ENCODE measurements at places on chromosomes 2 and 18.

GRCh38 chr18:71237641-71238040, 948.8 kb downstream of the SOCS6 start:
- DNase-seq = no peak

DNA sequence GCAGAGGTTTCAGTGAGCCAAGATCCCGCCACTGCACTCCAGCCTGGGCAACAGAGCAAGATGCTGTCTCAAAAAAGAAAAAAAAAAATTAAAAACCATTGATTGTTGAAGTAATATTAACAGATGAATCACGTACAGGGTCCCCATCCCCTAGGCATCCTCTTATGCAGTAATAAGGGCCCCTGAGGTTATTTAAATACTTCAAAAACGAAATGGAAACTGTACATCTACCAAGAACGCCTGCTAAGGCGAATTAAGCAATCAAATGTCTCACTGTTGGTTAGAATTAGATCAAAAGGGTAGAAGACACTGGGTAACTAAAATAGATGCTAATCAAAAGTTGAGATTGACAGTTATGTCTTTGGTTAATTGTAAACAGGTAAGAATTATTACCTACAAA, 7.5 kb downstream of the TRABD2A start:
- DNase-seq = no peak

- DNase-seq = no peak
Observed at GRCh38 chr2:13021470-13021957, 304.8 kb downstream of the TRIB2 start.

DNA sequence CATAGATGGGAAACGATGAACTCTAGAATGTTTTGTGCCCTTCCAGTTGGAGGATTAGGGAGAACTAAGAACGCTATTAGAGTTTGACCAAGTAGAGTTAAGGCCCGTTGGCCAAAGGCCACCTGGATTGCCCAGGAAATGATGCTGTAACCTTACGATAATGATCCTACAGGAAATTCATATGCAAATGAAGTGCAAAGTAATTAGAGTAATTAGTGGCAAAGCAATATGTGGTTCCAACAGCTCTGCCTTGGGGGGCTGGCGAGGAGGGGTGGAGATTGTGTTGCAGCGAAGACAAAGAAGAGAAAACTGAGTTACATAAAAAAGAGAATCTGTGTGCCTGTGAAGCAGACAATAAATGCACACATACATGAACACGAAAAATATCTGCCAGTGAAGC, 61.5 kb upstream of the BOD1L2 start:
- no peak for DNase-seq

GRCh38 chr2:171447675-171448074, 13.6 kb downstream of the DCAF17 start:
- DNase-seq = no peak

DNA sequence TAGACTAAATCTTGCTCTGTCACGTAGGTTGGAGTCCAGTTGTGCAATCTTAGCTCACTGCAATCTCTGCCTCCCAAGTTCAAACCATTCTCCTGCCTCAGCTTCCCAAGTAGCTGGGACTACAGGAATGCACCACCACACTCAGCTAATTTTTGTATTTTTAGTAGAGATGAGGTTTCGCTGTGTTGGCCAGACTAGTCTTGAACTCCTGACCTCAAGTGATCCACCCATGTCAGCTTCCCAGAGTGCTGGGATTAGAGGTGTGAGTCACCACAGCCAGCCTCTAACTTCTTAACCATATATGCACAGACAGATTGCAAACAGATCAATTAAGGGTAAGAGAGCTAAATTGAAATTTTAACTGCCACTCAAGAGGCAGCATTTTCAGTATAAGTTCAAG, 22.1 kb upstream of the CNGA3 start:
- no peak for DNase-seq

GRCh38 chr2:42102024-42102590, 54.3 kb downstream of the PKDCC start:
- peak; percentile 95 for DNase-seq

- peak; percentile 67 for DNase-seq
Observed at GRCh38 chr18:2932247-2933181, 80.4 kb downstream of the LPIN2 start.

GRCh38 chr2:196289000-196289399, 117.6 kb upstream of the STK17B start:
- no peak for DNase-seq

GRCh38 chr2:82650038-82650437, 1809.0 kb downstream of the SUCLG1 start:
- DNase-seq = no peak

DNA sequence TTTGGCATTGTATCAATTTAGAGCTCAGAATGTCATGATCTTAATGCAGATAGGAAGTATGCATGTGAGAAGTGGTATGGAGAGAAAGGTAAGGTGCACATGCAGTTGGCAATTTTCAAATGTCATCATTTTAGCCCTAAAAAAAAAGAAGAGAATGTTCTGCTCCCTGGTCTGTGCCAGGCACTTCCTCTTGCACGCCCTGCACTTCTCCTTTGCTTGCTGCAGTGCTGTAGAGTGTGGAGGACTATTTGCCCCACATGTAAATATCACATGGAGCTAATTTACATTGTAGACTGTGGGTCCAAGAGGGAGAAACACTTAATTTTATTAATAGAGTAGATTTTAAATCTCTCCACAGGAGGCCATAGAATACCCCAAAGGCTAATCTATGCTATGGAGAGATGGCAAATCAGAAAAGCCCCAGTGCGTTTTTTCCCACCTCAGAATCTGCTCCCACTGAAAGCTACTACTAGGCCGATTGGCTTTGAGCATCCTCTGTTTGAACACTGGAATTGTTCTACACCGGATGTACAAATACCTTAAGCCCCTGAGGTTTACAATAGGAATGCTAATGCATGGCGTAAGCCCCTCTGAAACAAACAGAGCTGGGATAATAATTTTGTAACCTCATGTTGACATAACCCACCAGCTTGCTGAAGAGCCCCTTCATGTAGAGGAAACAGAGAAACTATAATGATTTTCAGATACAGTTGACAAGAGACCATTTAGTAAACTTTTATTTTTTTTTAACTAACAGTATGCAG, 137.2 kb upstream of the KLHL14 start:
- no peak for DNase-seq

DNA sequence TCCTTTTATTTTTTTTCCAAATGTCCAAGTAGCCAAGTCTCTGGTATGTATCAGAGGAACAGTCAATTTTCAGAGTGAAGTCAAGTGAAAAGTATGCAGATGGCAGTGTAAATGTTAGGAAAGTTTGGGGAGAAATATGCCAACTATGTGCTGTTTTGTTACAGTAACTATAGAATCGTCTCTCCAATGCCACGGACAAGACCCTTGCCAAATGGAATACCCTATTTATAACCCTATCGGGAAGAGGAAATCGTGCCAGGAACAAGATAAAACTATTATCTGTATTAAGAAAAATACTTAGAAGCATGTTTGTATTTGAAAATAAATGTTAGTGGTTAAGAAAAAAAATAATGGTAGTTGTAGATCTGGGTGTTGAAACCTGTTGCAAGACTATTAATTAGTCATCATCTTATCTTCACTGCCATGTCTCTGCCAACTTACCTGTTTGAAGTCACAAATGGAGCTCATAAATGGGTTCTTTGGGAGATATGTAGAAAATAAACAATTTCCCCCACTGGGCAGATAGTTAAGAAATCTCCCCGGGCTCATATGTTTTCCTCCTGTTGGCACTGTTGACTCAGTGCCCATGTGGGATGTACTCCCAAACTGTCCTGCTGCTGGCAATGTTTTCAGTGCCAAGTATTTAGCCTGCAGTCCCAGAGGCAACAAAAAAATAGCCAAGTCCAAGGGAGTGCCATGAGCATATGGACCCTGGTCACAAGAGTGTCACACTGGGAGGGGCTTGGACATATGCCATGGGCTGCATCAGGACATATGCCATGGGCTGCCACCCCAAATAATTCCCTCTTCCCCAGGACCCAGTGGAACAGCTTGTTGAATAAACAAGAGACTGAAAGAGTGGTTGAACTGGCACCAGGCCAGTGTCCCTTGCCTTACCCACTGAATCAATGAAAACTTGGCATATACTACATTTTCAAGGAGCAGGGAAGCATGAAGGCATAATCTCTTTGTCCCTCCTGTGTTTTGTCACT, 366.9 kb downstream of the OSR1 start:
- no peak for DNase-seq

GRCh38 chr2:191298306-191298705, 53.1 kb downstream of the MYO1B start:
- DNase-seq = no peak

- no peak for DNase-seq
Observed at GRCh38 chr2:164835302-164835701, 6.3 kb downstream of the COBLL1 start.

DNA sequence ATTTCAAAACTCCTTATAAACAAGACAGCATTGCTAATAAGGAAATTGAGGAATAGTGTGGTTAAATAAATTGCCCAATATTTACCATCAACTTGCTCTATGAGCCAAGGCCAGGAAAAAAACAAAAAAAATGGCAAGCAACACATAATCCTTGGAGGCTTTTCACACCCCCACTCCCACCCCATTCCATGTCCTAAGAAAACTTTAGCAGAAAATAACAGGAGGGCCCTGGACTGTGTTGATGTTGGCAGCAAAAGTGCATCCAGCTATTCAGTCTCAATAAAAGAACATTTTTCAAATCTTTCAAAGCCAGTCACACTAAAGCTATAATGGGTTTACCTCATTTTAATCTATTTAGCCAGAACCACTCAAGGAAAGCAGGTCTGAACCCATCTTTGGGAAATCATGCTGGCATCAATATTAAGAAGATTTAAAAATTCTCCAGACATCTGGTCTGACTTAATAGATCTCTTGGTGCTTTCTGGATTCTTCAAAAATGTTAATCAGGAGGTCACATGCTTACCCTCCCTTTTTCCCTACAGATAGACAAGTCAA, 34.6 kb upstream of the STK17B start:
- no peak for DNase-seq

GRCh38 chr2:238462782-238463396, 36.2 kb downstream of the ASB1 start:
- DNase-seq = no peak

DNA sequence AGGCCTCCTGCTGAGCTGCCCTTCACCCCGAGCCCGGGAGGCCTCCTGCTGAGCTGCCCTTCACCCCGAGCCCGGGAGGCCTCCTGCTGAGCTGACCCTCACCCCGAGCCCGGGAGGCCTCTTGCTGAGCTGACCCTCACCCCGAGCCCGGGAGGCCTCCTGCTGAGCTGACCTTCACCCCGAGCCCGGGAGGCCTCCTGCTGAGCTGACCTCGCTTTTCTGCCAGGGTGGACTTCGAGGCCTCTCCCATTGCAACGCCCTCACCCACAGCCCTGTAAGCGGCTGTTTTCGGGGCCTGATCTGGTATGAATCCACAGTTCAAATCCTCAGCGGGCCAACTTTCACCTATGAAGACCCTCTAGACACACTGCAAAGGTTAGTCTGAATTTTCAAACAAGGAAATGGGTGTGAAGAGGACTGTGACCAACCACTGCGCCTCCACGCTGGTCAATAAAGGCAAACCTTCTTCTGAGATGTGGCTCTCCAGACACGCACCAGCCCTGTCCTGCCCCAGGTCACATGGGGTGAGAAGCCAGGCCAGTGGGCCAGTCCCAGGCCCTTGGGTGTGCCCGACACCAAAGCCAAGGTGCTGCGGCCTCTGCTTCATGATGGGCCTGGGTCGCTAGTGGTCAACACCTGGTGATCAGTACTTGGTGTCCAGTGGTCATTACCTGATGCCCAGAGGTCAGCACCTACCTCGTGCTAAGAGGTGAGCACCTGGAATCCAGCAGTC, 225.1 kb upstream of the SALL3 start:
- no peak for DNase-seq

DNA sequence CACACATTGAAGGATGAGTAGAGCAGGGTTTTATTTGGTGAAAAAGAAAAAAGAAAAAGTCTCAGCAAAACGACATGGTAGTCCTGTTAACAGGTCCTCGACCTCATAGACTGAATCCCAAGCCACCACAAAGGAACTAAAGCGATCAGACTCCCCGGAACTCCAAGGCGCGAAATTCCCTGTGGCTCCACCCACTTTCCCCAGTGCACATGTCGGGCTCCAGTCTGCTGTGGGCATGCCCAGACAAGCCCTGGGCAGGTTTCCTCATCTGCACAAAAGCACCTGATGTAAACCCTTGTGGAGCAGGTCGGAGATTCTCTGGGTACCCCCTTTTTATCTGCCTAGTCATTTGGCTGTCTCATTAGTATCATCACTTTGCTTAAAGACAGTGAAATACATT, 170.7 kb upstream of the FSIP2 start:
- DNase-seq = no peak

GRCh38 chr2:203808046-203808750, 59.4 kb upstream of the CTLA4 start:
- DNase-seq = no peak

- DNase-seq = no peak
Observed at GRCh38 chr2:183232161-183232865, 108.1 kb downstream of the NUP35 start.

GRCh38 chr18:8608795-8609658, at the start of gene RAB12:
TSS of gene RAB12 (plus strand) at chr18:8609437. CDS start at chr18:8609440, 3 bp downstream.
- DNase-seq = peak; percentile 84

- DNase-seq = no peak
Observed at GRCh38 chr18:46278481-46279465, 174.6 kb downstream of the HAUS1 start.
